ENCODE measurements at places on chromosomes 11 and 22.

- DNase-seq: no peak
These were observed 90.4 kb upstream of the CLPB start for GRCh38 chr11:72524711-72525110.

- no peak for DNase-seq
These were observed 11.5 kb upstream of the GRK2 start for GRCh38 chr11:67254798-67255197.

GRCh38 chr11:41613326-41613725 is 153.9 kb upstream of the LRRC4C start:
- DNase-seq: no peak

GRCh38 chr11:2522631-2523255 is 77.9 kb downstream of the KCNQ1 start:
- no peak for DNase-seq

DNA sequence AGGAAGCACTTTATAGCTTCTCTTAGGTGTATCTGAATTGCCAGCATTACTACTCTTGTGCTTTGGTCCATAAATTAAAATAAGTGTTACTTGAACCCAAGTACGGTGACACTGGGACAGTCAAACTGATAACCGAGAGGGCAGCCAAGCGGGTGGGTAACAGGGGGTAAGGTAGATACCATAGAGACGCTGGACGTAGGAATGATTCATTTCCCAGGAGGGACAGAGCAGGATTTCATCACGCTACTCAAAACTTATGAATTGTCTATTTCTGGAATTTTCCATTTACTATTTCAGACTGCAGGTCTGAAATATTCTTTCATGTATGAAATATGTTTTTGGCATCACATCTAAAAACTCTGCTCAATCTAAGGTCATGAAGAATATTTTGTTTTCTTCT is 14.8 kb upstream of the SPATA19 start:
- DNase-seq: no peak
